Stimulated activated CD8-positive, alpha-beta memory T cell treated with anti-CD3 and anti-CD28 coated beads, Interleukin-7, amount 100 ng/mL, for 1 hour (primary cell): ENCODE measurements at places on chromosomes 1 and 21.
A peak's percentile ranks its signal among the peaks of the same experiment; 100 is the strongest.

GRCh38 chr1:118366286-118366685 lies 181.3 kb upstream of the SPAG17 start:
- DNase-seq = no peak

GRCh38 chr1:90114521-90115141 lies 119.7 kb downstream of the ZNF326 start:
- DNase-seq = no peak

GRCh38 chr1:94807742-94808491 lies 12.2 kb upstream of the SLC44A3 start:
- no peak for DNase-seq

DNA sequence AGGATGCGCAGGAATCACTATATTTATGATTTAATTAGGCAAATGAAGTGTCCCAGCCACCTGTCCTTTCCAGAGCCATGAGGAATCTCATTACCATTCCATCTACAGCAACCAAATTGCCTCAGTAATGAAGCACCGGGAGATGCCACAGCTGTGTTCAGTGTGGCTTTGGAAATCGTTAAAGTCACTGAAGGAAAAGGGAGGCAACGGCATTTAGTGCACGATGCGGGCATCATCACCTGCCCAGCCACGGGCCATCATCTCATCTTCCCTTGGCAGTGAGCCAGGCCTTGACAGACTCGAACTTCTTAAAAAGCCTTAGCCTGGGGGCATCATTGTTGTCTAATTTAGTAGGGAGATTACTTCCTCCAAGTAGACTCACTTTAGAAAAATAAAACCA lies 67.8 kb downstream of the CNIH3 start:
- no peak for DNase-seq

DNA sequence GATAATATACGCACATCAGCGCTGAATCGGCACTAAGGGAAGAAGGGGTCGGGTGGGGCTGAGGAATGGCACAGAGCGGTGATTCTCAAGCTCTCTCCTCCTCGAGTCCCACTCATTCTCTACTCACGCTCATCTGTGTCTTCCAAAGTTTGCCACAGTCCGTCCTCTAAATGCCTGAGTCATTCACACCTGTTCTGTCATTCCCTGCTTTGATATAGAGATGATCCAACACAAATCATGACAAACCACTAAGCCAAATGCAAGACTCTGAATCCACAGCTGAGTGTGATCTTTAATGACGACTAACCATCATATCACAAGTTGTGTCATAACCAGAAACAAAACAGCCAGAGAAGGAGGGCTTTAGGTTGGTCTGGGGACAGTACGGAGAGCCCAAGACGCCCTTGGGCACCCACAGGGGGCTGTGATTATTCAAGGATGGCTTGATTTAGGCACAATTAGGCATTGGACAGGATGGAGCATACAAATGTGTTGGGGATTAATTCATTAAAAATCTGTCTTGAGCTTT lies 501.5 kb downstream of the KIF26B start:
- no peak for DNase-seq

GRCh38 chr1:47367651-47368050 lies 34.1 kb downstream of the CMPK1 start:
- no peak for DNase-seq

DNA sequence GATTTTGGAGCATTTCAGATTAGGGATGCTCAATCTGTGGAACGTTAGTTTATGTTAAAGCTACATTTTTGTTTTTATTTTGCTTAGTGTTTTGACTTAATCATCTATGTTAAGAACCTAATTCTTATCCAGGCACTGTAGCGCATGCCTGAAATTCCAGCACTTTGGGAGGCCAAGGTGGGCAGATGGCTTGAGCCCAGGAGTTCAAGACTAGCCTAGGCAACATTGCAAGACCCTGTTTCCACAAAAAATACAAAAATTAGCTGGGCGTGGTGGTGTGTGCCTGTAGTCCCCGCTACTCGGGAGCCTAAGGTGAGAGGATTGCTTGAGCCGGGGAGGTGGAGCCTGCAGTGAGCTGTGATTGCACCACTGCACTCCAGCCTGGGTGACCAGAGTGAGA lies 23.4 kb downstream of the FNBP1L start:
- DNase-seq = no peak

DNA sequence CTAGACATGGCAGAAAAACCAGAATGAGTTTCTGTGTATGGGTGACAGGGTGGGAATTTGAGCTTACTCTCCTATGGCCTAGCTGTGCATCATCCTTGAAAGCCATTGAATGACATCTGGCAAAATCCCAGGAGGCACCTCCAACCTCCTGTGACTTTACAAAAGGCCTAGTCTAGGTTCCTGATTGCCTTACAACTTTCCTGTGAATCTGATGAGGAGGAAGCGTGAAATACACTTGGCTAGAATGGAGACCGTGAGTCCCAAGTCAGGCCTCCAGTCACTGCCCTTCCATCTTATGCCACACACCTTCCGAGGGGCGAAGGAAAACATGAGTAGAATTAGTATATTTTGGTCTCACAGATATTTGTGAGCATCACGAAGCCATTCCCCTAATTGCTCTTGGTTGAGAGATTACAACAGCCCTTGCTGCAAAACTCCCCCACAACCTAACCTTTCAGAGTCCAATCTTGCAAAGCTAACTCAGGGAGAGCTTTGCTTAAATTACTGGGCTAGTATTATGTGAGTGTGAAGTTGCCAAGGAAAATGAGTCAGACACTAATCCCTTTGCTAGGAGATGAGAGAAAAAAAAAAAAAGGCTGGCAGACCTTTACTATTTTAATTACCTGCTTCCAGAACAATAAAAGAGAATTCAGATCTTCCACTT lies 36.3 kb upstream of the PAXBP1 start:
- no peak for DNase-seq

DNA sequence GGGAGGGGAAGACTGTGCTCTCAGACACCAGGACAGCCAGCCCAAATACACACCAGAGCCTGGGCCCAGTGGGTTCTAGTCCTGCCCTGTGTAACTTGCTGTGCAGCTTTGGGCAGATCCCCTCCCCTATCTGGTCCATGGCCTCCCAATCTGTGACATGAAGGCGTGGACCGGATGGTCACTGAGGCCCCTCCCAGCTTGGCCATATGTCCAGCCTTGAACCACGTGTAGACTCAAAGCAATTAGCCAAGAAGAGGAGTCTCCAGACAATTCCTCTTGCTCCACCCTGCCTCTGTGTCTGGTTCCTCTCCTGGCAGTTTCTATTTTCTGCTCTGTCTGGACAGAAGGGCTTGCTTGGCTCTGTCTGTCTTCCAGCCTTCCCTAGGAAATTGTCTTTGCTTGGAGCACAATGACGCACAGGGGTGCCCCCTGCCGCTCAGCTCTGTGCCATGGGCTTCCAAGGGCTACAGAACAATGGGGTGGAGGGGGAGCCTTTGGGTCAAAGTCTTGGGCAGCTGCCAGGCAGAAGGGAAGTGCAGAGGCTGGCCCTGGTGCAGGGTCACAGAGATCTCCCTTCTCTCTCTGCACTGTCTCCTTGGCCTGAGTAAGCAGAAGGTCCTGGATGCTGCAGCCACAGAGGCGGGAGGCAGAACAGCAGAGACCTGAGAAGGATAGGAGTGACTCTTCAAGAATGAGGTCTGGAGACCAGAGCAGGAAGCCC lies 66.1 kb downstream of the TENT5C start:
- DNase-seq = no peak

DNA sequence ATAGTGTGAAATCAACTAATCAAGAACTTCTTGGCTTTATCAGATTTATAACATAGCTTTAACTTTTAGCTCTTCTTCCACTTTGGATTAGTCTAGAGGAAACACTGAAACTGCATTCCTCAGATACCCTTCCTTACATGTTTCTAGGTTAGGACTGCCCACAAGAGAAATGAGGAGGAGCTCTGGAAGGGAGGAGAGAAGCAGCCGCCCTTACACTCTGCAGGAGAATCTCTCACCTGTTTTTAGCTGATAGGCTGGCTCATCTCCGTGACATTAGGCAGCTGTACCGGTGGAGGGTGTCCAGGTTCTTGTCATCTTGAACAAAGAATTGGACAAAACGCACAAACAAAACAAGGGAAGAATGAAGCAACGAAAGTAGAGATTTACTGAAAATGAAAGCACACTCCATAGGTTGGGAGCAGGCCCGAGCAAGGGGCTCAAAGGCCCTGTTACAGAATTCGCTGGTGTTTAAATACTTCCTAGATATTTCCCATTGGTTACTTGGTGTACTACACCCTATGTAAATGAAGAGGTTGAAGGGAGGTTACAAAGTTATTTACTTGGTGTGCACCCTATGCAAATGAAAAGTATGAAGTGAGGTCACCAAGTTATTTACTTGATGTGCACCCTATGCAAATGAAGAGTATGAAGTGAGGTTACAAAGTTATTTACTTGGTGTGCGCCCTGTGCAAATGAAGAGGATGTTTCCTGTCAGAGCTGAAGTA lies 524.9 kb upstream of the CHRM3 start:
- DNase-seq = no peak

- DNase-seq = no peak
These were observed 13.2 kb downstream of the DISC1 start for GRCh38 chr1:231639819-231640218.

DNA sequence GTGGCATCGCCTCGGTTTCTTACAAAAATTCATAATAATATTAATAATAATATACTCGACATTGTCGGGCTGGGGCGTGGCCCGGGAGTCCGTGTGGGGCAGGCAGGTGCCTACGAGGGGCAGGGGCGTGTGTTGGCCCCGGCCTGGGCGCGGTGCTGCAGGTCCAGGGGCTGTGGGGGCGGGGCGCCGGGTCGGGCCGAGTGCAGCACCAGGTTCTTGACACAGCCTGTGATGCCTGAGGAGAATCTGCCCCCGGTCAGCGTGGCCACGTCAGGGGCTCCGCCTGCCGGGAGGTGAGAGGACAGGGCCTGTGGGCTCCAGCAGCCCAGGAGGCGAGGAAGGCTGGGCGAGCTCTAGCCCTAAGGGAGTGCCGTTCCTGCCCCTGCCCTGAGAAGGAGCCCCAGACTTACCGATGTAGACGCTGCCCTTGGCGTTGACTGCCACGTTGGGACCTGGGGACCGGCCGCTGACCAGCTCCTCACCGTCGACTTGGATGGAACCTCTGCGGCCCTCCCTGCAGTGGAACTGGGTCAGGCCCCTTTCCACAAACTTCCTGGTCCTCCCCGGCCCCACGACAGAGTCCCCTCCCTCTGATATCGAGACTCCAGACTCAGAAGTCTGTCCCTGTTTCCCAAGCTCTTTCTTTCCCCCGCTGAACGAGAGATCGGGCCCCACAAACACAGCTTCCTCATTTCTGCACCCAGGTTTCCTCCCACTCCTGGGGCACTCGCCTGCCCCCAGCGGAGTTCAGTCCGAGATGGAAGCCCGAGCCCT lies 11.3 kb downstream of the LDLRAD2 start:
- DNase-seq = no peak

DNA sequence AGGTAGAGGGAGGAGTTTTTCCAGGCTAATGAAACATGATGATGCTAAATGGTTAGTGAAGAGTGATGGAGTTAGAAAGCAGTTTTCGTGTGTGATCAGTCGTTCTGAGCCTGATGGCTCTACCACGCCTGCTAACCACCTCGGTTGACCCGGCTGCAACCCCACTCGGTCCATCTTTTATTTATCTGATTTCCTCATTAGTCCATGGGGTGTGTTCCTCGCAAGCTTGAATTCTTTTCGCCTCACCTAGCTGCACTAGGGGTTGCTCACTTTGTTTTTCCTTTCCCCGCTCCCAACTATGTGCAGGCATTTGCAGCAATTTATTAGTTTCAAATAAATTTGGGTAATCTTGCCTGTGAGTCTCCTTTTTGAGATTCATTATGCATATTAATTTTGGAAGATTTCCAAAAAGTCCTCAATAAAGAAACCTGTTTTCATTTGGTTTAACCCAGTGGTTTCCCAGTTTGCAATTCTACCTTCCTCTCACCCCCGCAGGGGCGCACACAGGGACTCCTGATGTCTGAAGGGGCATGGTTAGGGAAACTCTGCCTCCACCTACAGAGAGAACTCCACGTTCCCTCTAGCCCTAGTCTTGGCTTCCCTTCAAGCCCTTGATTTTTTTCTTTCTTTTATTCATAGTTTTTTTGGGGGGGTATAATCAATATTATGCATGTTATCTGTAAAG lies 12.6 kb downstream of the B3GALT5 start:
- DNase-seq = no peak

- DNase-seq = no peak
These were observed 70.3 kb downstream of the URB2 start for GRCh38 chr1:229696385-229696784.

DNA sequence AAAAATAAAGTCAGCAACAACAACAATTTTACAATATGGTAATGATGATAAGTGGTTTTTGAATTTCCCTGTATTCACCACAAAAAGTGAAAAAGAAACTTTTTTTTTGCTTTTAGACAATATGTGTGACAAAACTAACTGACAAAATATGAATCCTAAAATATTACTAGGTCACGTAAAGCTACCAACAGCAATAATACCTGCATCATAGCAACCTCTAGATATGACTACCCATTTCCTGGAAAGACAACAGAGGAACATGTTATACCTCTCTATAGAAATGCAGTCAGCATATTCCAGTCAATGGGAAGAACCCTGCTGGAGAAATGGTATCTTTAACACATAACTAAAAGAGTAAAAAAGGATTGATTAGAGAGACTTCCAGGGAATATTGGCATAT lies 73.7 kb downstream of the PDE4B start:
- no peak for DNase-seq

DNA sequence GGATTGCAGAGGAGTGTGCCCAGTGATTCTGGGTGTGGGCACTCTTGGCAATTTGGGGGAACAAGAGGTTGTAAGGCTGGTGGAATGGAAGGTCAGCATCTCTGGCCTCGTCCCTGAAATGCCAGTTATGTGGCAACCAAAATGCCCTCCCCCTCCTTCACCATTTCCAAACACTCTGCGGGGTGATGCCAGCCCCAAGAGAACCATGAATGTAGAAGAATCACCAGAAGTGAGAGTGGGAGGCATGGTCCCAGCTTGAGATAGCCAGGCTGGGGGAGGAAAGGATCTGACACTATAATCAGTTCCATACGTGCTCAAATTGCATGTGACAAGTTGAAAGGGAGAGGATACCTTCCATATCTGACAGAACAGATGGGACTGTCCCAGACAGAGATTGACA lies 88.7 kb upstream of the EDN2 start:
- no peak for DNase-seq

DNA sequence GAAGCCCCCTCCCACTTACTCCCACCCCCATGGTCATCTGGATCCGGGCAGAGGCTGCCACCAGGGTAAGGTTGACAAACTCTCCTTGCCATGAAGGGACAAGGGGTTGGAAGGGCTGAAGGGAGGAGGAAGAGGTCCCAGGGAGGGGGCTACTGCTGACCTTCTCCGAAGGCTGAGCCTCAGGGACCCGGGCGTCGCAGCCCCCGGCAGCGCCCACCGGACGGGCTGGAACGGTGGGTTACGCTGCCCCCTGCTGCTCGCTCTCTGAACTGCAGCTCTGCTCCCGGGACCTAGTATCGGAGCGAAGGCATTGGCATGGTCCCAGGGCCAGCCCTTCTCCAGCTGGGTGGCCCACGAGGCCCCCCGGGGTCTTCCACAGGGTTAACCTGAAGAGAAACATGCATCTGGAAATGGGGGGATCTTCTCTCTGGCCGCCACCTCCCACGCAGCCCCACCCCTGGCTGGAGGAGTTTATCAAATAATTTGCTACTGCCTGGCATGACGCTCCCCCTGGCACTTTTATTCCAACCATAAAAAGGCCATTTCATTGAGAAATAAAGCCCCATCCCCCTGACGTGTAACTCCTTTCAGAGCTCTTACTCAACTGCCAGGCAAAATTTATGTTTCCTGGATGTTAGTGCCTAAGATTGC lies 70.4 kb upstream of the TARDBP start:
- DNase-seq = peak; percentile 29
